NCI-H187 (cell line): ENCODE measurements at places on chromosomes 6 and 20.

DNA sequence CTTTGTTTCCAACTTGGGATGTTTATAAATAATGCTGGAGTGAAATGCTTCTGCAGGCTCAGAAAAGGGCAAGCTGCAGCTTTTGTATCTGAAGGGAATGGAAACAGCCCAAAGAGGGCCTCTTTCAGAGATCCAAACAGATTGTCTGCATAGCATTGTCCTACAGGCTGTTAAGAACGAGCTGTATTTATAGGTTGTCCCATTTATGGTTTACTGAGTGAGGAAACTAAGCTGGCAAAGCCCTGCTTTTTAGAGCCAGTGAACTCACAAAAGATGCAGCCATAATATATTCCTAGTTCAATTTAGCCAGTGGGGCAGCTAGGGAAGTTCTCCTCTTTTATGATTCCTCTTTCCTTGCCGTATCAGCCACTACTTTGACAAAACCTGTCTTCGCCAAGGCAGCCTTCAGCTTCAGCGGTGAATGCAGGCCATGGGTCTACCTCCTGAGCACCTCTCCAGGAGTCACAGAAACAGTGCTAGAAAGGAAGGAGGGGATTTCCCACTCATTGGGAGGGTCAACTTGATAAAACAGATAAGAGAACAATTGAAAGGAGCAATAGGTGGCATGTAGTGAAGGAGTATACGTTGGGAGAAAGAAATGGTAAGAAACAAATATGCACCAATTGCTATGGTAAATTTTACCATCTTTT is 15.0 kb downstream of the KIAA0319 start:
- no peak for DNase-seq

DNA sequence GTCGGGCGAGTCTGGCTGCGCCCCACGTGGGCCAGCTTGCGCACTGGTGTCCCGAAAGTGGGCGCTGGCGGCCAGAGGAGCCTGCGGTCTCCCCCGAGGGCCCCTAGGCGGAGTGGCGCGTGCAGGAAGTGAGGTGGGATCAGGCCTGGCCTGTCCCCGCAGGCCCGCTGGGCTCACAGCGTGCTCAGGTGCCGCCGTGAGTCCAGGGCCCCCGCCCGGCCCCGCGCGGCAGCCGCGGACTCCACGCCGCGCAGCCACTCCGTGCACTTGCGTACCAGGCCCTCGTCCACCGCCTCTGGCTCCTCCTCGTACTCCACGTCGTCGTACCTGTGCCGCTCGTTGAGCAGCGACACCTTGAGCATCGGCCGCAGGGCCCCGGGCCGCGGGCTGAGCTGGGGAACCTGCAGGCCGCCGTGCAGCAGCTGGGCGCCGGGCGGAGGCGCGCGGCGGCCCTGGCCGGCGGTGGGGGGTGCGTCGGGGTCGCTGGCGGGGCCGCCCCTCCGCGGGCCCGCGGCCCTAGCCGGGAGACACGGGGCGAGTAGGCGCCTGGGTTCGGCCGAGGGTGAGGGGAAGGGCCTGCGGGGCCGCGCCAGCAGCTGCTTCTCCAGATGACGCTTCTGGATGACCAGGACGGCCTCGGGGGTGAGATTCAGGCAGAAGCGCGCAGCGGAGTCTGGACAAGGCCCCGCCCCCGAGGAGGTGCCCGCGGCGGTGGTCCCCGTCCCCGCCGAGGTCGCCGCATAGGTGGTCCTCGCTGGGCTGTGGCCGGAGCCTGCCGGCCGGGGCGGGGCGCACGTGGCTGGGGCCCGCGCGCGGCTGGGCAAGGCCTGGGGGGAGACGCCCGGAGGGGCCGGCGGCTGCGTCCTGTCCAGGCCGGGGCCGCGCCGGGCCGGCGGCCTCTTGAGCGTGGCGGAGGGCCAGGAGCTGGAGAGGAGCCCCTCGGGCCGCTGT is 835 bp downstream of the PRR18 start:
- DNase-seq: no peak

DNA sequence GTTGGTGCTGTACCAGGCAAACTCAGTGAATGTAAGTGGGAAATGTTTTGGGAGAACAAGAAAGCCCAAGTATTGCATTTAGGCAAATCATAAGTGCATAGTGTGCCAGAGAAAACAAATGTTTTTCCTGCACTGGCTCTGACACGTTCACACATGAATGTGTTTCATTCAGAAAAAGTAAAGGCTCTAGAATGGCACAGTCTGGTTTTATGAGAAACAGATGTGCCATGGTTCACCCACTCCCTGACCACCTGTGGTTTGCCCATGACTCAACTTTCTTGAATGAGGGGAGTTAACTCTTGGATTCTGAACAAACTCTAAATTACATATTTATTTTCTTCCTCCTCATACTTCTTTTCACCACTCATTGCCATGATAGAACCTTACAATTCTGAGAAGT is 126.9 kb downstream of the KCNQ5 start:
- no peak for DNase-seq

DNA sequence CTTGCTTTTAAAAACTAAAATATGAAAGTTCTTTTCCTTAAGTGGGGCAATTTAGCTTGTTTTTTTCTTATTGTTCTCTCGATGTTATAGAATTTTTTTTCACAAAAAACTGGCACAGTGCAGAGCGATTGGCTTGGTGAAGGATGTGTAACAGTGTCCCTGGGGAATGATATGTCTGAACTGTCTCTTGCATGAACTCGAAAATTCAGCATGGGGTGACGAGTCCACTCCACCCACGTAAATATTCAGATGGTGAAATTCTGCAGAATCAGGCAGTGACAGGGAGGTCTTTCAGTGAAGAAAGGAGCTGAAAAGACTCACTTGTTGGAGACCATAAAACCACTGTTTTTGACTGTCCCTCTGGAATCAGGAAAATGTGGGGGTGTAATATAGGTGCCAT is 505.3 kb downstream of the MMUT start:
- DNase-seq: no peak

- no peak for DNase-seq
Measured at GRCh38 chr6:12911427-12911826, 194.9 kb downstream of the PHACTR1 start.

DNA sequence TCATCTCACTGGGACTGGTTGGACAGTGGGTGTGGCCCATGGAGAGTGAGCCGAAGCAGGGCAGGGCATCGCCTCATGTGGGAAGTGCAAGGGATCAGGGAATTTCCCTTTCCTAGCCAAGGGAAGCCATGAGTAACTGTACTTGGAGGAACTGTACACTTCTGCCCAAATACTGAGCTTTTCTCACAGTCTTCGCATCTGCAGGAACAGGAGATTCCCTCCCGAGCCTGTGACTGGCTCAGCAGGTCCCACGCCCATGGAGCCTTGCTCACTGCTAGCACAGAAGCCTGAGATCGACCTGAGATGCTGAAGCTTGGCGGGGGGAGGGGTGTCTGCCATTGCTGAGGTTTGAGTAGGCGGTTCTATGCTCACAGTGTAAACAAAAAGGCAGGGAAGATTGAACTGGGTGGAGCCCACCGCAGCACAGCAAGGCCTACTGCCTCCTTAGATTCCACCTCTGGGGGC is 10.4 kb upstream of the CALHM5 start:
- DNase-seq: no peak

DNA sequence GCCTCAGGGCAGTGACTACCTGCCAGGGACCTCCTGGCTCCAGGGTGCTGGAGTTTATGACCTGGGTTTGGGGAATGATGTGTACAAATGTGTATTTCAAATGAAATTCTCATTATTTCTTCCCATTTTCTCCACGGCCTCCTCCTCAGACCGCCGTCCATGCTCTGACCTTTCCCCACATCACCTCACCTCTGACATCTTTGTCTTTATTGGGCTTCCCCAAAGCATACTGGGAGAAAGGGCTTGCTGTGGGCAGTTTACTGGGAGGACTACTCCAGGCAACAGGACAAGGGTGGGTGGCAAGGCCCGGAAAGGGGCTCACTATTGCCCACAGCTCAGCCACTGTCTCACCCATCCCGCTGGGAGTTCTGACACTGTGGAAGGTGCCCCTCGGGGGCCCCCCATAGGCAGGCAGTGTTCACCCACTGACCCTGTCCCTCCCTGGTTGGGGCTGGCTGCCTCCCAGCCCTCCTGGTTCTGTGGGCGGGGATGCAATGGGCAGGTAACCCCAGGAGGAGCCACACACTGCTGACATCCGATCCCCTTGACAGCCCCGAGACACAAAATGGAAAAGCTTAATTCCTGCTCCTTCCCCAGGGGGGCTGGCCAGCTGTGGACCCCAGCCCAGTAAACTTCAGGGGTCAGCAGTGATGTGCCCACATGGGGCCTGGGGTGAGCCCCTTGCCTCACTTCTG is 39.8 kb upstream of the CST7 start:
- DNase-seq: no peak

- no peak for DNase-seq
Measured at GRCh38 chr6:150198532-150198931, 55.7 kb downstream of the PPP1R14C start.

DNA sequence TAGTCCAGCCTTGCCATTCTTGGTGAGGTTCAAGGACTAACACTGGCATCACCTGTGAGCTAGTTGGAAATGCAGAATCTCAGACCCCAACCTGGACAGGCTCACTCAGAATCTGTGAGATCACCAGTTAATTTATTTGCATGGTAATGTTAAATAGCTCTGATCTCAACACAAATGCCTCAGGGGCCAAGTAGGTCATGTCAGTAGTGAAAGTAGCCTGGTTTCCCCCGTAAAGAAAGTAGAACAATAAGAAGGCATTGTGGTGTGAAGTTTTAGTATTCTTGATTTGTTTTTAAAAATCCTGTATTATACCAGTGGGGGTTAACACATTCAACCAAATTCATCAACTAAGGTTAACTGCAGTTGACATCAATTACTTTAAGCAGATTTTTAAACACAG is 105.5 kb downstream of the PPP1R14C start:
- DNase-seq: no peak

GRCh38 chr6:91802431-91802830 is 1215.6 kb upstream of the MAP3K7 start:
- DNase-seq: no peak

DNA sequence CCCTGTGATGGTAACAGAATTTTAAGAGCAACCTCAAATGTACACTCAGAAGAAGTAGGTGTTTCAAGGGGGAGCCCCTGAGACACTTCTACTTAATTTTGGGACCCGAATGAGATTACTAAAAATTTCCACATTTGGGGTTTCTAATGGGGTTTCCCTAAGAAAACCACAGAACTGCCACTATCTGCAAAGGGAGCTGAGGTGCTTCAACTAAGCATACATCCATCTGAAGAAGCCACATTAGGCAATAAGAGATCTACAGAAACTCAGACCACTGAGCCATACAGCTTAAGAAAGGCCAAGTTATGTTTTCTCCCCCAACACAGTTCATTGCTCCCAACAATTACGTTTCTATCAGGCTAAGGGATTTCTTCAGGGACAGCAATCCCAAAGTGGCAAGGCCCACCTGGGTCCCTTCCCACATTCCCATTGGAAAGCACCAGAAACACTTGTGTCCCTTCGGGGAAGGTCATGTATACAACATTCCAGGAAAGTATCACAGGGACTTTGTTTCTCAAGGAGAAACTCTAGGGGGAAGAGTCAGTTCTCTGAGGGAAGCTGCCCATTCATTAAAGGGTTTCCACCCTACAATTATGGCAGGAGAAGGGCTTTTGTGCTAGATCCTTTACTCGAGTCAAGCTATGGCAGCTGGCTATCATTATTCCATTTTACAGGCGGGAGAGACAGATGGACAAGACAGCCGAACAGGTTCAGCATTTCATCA is 5.0 kb downstream of the BCL2L1 start:
- DNase-seq: no peak

GRCh38 chr6:116385459-116385802 is 14.7 kb downstream of the DSE start:
- DNase-seq: no peak
